Stimulated activated CD4-positive, alpha-beta T cell treated with anti-CD3 and anti-CD28 coated beads, Interleukin-1b, Interleukin-23, amount 100 ng/mL, for 1 hour (primary cell): ENCODE measurements at places on chromosomes 2 and 18.

- DNase-seq = no peak
Observed at GRCh38 chr2:1701020-1701419, 43.3 kb downstream of the PXDN start.

DNA sequence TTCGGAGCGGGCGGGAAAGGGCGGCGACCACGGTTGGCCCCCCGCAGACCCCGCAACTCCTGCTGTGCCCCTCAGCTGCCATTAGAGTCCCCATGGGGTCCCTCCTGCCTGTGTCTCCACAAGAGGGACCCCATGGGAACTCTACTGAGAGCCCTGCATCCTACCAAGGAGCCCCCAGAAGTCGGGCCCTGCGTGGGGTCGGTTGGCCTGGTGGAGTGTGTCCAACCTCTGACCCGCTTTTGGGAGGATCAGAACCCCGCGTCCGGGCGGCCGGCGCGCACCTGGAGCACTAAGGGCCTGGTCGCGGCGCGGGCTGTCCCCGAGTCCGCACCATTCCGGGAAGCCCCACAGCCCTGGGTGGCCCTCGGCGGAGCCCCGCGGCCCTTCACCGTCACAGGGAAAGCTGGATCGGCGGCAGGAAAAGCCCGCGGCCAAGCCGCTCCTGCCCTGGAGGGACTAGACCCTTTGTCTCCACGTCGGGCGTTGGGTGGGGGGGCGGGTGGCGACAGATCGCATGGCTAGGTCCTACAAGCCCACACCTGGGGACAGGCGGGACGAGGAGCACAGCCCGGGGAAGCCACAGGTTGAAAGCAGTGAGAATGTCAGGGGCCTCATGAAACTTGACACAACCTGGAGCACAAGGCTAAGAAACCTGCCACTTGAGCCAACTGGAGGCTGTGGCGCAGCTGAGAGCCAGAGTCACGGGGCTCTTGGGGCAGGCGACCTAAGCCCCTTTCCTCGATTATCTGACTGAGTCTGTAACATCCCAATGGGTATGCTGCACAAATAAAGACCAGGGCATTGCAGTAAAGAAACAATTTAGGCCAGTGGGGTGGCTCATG is 11.2 kb upstream of the CXXC1 start:
- no peak for DNase-seq

DNA sequence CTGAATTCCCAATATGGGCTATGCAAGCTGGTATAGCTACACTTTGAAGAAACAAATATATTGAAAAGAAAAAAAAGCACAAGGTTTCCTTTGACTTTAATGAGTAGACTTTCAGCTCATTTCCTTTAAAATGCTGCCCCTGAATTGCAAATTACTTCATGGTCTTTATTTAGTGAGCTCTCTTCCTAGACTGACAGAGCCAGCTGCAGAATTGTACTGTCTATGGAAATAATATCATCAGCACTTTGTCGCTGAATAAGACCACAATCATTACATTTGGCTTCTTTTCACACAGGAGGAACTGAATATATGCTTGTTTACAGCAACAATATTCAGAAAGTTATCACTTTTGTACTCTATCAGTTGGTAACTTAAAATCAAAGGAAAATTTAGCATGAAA is 41.7 kb downstream of the ARL5A start:
- DNase-seq = no peak

DNA sequence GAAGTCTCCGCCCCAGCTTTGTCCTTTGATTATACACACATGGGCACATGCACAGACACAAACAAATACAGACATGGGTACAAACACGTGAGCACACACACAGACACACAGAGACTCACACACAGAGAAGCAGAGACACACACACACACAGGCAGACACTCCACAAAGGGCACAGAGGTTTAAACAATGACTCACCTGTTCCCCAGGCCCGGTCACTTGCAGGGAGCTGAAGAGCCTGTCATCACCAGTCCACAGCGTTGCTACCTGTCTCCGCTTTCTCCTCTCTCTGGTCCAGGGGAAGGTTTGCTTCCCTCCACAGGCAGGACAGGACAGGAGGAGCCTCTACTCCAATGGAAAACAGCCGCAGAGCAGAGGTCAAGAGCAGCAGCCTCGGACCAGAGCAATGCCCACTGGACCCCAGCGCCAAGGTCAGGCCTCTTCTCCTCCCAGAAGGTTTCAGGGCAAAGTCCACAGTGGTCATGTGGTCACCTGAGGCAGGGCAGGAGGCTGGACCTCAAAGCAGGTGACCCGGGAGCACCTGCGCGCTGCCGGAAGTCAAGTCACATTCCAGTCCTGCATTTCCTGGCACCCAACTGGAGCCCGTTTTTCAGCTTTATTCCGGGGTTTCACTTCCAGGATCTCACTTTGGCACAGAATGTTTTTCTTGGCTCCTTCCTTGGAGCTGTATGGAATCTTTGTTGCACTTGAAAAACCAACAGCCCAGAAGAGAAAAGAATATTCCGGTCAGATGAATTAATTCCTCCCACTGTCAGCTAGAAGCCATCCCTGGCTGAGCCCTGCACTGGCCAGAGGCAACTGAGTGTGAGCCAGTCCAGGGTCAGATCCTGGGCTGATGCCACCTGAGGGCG is at the start of gene RAB17:
RAB17 (minus strand) TSS at position 463 of the 869 bp plus-strand sequence. CDS start 4,580 bp downstream, outside the sequence.
- DNase-seq = no peak

DNA sequence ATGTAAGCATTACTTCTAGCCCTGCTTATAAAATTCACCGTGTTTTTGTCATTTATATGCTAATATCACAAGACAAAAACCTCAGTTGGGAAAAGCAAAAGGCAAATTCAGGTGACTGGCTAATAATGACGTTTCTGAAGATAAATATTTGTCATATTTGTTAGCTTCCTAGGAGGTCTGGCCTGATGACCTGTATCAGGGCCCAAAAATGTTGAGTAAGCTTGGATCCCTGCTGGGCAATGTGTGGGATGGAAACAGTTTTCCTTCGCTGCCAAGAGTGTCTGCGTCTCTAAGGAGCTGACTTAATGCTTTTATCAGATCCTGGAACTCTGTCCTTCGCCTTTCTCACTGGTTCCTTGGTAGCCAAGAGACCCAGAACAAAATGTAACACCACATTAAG is 230.1 kb upstream of the PXDN start:
- DNase-seq = no peak

- DNase-seq = no peak
Observed at GRCh38 chr18:40877096-40877495, 1077.9 kb upstream of the PIK3C3 start.

DNA sequence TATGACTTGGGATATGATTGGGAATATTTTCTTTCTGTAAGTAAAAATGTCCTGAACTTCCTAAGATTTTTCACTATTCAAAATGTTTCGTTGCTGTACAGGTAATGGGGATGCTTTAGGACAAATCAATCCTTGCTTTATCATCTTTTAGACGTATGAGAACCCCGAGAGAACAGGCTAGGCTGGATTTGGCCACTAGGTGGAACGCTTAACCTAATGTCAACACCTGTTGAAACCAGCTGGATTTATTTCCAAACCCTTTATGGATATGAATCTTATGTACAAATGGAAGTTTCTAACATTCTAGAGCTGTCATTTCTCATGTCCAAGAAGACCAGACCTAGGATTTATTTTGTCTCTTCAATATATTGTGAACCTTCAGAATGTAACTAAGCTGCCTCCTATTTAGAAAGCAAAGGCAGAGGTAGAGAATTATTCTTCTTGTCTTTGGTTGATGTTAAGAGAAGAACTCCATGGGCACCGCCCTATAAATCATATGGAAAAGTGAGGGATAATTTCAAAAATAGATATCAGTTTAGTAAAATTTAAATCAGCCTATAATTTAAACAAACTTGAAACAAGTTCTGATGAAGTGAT is 96.7 kb downstream of the PMAIP1 start:
- DNase-seq = no peak

DNA sequence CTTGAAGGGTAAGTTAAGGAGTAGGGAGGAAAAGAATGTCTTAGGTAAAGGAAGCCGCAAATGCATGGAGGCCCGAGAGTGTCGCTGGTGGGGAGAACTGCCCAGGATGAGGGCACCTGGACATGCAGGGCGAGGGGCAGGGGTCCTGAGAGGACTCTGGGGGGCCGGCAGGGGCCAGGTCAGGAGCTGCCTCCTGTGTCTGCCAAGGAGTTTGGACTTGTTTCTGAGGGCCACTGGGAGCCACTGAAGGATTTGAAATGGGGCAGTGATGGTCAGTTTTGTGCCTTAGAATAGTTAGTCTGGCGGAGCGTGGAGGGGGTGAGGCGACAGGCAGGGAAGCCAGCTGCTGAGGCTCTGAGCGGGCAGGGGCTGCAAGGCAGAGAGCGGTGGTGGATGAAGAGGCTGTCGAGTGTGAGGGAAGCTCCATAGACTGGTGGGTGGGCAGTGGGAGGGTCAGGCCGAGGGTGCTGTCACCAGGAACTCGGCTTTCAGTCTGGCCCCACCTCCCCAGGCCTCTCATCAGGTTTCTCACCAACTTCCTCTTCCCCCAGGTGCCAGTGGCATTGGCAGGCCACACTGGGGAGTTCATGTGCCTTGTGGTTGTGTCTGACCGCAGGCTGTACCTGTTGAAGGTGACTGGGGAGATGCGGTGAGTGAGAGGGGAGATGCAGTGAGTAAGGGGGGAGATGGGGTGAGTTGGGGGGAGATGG is 14.7 kb upstream of the SLC4A3 start:
- no peak for DNase-seq

GRCh38 chr2:41127351-41127750 is 675.5 kb upstream of the SLC8A1 start:
- DNase-seq = no peak

- DNase-seq = no peak
Observed at GRCh38 chr18:72419914-72420313, 124.2 kb downstream of the CBLN2 start.

GRCh38 chr18:57915248-57915647 is 112.1 kb upstream of the ATP8B1 start:
- DNase-seq = no peak

DNA sequence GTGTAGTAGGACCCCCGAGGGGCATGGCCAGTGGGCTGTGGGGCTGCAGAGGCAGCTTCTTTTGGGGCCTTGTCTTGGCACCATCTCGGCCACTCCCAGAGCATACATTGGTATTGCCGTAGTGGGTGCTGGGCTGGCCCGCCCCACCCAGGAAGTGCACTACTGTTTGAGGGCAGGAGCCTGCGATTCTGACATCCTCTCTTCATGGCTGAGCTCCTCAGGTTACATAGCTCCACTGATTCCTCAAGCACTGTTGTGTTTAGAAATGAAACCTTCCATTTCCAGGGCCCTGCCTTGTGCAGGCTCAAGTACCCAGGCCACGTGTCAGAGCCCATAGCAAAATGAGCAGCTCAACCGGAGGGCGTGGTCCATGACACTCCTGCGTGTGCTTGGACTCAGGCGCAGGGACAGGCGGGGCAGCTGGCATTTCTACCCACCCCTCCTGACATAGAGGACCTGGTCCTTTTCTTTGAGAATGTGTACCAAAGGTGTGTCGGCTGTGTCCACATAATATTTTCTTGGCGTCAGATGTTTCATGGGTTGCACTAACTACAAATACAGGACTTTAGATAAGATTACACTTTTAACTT is 67.9 kb downstream of the DGKD start:
- DNase-seq = no peak
